Fibroblast of skin of left quadriceps (primary cell): ENCODE measurements at places on chromosomes 5 and 9.

GRCh38 chr9:87537625-87538024 lies 40.0 kb downstream of the DAPK1 start:
- DNase-seq = no peak

GRCh38 chr5:146111409-146111808 lies 6.0 kb upstream of the PLAC8L1 start:
- no peak for DNase-seq

- DNase-seq = no peak
Measured at GRCh38 chr5:1000329-1000728, 8.3 kb upstream of the NKD2 start.

- peak; percentile 31 for DNase-seq
Measured at GRCh38 chr5:141094481-141095262, at the start of gene PCDHB2. PCDHB2 (plus strand) TSS chr5:141094615; CDS start chr5:141094791, 176 bp downstream.

GRCh38 chr9:125663127-125663526 lies 43.9 kb downstream of the MAPKAP1 start:
- DNase-seq = no peak

- DNase-seq = no peak
Measured at GRCh38 chr5:10319202-10319851, 11.6 kb upstream of the CMBL start.

DNA sequence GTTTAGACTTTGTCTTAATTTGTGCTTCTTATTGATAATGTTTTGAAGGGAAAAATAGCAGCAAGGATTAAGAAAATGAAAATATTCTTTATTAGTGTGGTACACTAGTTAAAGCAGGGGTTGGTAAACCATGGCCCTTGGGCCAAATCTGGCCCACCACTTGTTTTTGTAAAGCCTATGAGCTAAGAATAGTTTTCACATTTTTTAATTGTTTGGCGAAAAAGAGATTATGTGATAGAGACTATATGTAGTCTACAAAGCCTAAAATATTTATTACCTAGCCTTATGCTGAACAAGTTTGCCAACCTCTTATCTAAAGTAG lies 57.2 kb downstream of the KCNN2 start:
- DNase-seq = no peak

DNA sequence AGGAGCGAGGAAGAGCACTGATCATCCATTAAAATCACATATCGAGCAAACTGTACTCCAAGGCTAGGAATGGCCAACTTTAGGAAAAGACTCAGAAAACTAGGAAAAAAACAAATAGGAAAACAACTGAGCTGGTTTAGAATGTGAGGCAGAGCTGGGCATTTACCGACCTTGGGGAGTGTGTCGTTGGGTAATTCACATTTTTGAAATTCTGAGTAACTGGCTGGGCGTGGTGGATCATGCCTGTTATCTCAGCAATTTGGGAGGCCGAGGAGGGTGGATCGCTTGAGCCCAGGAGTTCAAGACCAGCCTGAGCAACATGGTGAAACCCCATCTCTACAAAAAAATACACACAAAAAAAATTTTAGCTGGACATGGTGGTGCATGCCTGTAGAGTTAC lies 70.1 kb downstream of the ZFAND5 start:
- DNase-seq = no peak

- no peak for DNase-seq
Measured at GRCh38 chr9:109027176-109027575, 13.9 kb upstream of the CTNNAL1 start.

DNA sequence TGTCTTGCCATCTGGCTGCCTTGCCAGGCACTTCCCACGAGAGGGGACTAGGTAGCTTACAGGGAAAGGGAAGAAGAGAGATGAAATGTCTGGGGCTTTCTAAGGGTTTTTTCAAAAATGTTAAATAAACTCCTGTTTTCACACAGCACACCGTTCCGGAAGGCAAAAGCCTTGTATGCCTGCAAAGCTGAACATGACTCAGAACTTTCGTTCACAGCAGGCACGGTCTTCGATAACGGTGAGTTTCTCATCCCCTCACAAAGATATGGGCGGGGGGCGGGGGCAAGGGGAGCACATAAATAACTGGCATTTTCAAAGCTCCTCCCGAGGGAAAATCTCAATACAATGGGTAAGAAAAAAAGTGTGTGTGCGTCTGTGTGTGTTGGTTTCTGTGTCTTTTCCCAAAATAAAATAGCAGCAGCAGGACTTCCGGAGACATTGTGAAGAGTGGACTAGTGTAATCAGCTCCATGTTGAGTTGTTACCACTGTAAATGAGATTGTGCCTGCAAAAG lies 189.6 kb downstream of the NR3C1 start:
- DNase-seq = no peak

DNA sequence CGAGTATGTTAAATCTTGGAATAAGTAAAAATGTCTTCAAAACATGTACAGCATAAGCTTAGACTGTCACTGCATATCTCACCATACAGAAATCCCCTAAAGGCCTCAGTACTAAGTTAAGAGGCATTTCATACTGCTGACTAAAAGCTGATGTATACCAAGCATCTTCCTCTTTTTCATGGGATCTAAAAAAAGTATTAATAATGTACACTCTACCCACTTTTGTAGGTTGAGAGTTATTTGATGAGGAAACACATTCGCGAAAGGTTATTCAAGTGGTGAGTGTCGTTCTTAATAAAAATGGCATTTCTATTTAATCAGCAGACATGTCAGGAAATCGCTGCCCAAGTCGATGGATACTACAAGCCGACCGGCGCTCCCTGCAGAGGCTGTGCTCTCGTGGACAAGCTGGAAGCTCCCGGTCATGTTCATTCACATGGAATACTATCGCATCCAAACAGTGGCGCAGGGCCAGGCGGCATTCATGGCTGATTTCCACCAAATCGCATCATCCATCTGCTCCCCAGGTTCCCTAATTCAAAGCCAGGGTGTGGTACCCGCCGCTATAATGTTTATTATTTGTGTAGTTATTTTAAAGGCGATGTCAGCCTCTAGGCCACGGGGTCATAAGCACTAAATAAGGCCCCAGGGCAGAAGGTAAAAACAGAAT lies 724 bp downstream of the SGTB start:
- no peak for DNase-seq

DNA sequence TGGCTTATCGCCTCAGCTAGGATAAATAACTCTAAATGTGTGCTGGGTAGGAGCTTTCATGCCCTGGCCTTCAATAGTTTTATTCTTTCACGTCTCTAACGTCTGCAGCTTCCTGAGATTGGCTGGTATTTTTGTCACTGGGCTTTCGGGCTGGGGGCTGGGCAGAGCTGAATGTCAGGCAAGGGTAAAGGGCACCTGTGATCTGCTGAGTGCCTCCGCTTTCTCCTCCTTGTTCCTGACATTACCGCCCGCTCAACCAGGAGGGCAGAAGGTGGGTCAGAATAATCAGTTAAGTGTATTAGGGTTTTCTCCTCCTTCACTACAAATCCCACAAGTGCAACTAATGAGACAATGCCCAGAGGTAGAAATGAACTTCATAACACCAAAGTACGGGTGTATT lies 216.6 kb downstream of the TSSK1B start:
- DNase-seq = no peak

DNA sequence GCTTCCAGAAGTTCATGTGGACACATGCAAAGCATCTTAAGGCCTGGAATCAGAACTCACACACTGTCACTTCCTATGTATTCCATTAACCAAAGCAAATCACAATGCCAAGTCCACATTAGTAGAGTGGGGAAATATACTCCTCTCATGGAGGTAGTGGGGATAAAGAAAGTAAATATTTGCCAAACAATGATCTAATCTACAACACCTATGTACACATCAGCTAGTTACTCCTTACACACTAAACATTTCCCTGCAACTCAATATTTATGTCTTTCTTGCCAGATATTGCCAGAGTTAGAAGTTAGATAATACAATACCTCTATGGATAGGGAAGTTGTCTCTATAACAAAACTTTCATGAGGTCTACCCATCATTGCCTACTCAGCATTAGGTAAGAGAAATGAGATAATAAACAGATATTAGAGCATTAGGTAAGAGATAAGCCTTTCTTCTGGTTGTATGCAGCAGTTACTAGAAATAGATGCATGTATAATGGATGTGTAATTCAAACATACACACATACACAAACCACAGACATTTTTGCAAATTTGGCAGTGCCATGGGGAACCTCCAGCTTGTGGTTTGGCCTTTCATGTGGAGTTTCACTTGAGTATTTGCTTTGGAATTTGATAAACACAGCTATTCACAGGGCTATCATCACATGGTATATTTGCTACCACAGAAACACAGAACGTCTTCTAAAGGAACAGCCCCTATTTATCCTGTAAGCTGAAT lies 196.5 kb downstream of the TLE1 start:
- DNase-seq = peak; percentile 98

GRCh38 chr5:108728566-108729241 lies 19.0 kb upstream of the FER start:
- no peak for DNase-seq

- no peak for DNase-seq
Measured at GRCh38 chr9:113488490-113488889, 25.0 kb downstream of the RGS3 start.

DNA sequence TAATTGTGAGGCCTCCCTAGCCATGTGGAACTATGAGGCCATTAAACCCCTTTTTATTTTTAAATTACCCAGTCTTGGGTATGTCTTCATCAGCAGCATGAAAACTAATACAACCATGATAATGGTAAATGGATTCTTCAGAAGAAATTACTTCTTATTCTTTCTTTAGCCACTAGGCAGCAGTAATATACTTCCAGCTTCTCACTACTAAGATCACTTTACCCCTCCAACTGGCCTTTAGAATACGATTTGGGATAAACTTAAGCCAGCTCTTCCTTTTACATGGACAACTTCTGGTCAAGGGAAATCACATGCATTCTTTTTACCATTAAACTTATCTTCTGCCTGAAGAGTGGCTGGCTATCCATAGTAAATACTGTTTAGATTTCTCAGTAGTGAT lies 355.4 kb downstream of the MAN2A1 start:
- DNase-seq = no peak

- DNase-seq = no peak
Measured at GRCh38 chr9:77176106-77176505, 1.2 kb upstream of the VPS13A start.

GRCh38 chr9:2018162-2018643 lies 3.1 kb downstream of the SMARCA2 start:
- no peak for DNase-seq

GRCh38 chr9:122307925-122308324 lies 43.2 kb downstream of the MRRF start:
- DNase-seq = no peak

DNA sequence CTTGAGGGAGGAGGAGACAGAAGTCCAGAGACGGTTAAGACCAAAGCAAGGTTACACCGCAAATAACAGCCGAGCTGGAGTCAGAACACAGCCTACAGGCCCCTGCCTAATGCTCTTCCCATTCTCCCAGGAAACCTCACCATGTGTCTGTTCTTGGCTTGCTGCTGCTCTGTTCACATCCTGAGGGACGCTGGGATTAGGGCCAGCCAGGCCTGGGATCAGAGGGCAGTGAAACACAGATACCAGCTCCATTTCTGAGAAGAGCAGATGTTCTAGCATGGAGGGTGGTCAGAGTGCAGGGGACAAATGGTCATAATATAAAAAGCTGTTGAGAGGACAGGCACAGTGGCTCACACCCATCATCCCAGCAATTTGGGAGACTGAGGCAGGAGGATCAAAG lies 124.8 kb upstream of the LARP1 start:
- DNase-seq = no peak

GRCh38 chr5:95352691-95353090 lies 38.5 kb upstream of the FAM81B start:
- no peak for DNase-seq

GRCh38 chr9:2271426-2271825 lies 256.3 kb downstream of the SMARCA2 start:
- DNase-seq = no peak

DNA sequence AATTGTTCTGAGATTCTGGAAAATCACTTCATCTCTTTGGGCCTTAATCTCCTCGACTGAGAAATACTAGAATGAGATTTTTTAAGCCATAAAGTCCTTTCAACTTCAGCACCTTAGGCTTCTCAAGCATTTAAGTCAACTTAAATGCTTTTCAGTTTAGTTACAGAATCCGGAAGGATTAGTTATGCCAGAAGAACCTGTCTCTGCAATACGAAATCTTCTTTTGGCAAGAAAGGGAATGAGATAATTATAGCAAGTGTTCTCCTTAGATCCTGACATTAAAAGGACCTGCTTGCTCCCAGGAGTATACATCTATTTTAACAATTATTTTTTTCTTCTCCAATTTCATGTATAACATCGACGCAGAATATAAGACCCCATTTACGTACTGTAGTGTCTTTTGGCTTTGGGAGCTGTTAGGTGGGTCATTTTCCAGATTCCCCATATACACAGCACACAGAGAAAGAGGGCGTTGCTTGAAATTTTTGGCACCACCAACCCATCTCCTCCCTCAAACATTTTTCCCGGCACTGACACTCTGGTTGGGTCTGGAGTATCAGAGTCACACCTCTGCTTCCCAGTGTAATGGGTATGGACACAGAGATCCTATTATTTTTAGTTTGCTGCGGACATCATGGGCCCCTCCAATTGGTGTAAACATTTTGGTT lies 43.6 kb upstream of the CLINT1 start:
- no peak for DNase-seq

DNA sequence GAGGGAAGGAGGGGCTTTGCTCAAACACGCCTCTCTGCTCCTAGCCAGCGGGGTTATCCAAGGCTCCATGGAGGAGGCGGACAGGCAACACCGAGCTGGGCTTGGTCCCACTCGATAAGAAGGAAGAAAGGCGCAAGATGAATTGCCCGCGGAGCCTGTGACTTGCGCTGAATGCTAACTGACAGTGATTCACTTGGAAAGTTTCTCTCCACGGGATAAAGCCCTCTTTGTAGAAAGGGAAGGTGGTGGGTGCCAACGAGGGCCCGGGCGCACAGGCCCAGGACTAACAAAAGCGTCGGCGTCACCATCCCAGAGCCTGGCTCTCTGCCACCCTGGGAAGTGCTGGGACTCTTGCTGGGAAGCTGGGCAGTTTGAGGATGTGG lies 76.0 kb downstream of the VAV2 start:
- DNase-seq = no peak

DNA sequence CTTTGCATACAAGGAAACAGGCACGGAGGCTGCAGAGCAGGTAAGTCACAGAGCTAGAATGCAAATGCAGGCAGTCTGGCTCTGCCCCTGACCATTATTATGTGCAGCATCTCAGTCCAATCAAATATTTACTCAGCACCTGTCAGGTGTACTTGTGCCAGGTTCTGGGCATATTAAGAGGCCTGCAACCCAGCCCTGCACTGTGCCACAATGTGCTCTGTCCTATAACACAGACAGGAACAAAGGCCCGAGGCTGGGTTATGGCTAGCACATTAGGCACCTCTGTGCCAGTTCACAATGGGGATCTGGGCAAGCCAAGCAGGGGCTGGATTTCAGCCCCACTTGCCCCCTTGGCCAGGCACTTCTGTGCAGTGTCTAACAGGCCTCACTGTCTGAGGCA lies 14.0 kb downstream of the ARL15 start:
- no peak for DNase-seq

GRCh38 chr5:53446908-53447307 lies 33.5 kb upstream of the FST start:
- no peak for DNase-seq

DNA sequence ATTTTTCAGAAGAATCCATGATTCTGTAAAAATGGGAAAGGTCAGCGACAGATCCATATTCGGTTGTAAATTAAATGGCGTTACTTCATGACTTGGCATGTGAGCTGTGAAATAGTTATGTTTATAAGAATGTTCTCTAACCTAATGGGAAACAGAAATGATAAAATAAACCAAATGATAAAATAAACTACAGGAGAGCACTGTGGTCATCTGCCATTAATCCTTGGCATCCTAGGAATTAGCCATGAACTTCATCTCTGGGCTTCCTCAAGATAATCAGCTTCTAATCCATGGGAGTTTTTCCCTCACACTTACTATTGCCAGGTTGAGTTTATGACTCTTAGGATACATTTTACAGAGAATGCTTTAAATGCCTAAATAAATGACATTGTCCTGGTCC lies 94.6 kb upstream of the SLC30A5 start:
- DNase-seq = no peak
